ENCODE measurements at places on chromosomes 2 and 18.

DNA sequence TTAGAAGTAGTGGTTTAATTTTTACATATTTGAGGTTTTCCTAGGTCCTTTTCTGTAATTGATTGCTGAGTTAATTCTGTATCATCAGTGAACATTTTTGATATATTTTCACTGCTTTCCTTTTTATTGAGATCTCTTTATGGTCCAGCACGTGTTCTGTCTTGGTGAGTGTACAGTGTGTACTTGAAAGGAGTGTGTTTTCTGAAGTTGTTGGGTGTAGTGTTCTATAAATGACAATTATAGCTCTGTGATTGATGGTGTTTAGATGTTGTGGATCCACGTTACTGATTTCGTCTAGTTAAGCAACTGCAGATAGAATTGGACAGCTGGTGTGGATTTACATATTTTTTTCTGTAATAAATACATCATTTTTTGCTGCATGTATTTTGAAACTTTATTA is 32.7 kb downstream of the AGFG1 start:
- DNase-seq = no peak

DNA sequence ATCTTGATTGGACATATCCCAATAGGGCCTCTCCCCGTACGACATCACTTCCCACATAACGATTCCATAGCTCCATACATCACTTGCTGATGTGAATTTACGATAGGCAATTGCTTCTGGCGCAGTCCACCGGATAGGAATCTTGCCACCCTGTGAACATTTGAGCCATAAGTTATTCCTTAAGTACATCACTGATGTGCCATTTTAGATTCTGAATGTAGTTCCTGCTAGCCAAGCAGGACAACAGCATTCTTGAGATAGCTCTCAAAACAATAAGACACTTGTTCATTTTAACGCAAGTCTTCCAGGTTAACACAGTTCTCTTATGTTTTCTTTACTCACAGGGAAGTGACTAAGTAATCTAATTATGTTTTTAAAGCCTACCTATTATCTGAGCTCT is 138.0 kb downstream of the EPHA4 start:
- no peak for DNase-seq

DNA sequence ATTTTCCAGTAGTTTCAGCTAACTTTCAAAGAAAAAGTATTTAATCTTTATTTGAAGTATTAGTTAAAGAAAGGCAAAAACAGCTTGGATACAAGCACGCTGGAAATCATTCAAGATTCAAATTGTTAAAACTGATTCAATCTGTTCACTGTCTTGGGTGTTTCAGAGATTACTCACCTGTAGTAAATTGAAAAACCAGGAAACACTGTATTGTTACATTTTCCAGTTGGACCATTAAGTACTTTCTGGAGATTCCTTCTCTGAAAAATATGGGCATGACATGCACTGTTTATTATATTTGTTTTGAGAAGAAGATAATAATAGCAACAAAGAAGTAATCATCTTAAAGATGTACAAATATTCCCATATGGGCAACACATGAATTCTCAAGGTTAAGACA is 196.1 kb downstream of the UBE2E3 start:
- no peak for DNase-seq

- no peak for DNase-seq
Observed at GRCh38 chr2:30162806-30163205, 16.0 kb downstream of the YPEL5 start.

- no peak for DNase-seq
Observed at GRCh38 chr18:6044773-6045172, 149.5 kb upstream of the TMEM200C start.

GRCh38 chr2:196176142-196176738 is 4.9 kb upstream of the STK17B start:
- DNase-seq = peak; percentile 64

GRCh38 chr2:205708231-205708631 is 25.9 kb downstream of the NRP2 start:
- no peak for DNase-seq

GRCh38 chr18:30450927-30451326 is 591.6 kb downstream of the DSC3 start:
- no peak for DNase-seq

GRCh38 chr2:98514096-98514639 is 69.5 kb downstream of the INPP4A start:
- DNase-seq = no peak

GRCh38 chr2:25567406-25567805 is 106.0 kb downstream of the DTNB start:
- DNase-seq = peak; percentile 63

GRCh38 chr18:6039055-6039454 is 143.7 kb upstream of the TMEM200C start:
- DNase-seq = no peak

- DNase-seq = no peak
Observed at GRCh38 chr2:217652761-217653639, 349.8 kb downstream of the TNS1 start.

DNA sequence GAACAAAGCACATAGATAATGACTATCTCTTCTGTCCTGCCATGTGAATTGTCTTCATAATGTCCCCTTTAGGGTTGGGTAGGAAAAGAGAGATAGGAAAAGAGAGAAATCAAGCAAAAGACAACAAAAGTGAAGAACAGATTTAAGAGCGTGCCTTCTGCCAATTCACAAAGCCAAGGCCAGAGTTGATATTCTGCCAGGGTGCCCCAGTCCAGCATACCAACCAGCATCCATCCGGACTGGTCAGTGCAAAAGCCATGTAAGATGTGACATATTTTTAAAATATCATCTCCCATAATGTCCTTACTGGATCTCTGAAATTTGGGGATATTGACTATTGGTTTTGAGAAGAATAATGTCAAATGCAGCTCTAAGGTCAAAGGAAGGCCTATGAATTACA is 35.7 kb upstream of the KLF7 start:
- DNase-seq = no peak

- DNase-seq = no peak
Observed at GRCh38 chr2:3326871-3327270, 50.7 kb downstream of the EIPR1 start.

All from GM10248 (cell line).